ENCODE measurements at places on chromosomes 6 and 20. TPM values are rescaled to one million over a fixed set of nuclear protein-coding genes. Genes with fewer than 3 reads are reported as not detected.

ZMYND8 gene
- 9.8 TPM for total RNA-seq

KIAA0408 gene
- total RNA-seq, result 0.23 TPM

CYB5R4 gene
- 2.7 TPM for total RNA-seq

ADGB gene
- not detected for total RNA-seq

CD109 gene
- total RNA-seq, result 18.0 TPM

PDYN gene
- total RNA-seq, result not detected

OR2W1 gene
- not detected for total RNA-seq

FAM217A gene
- not detected for total RNA-seq

ARMC12 gene
- not detected for total RNA-seq

KCNB1 gene
- 0.12 TPM for total RNA-seq

TAB2 gene
- total RNA-seq, result 11.3 TPM

OR2H1 gene
- not detected for total RNA-seq

SLC25A27 gene
- total RNA-seq, result 0.75 TPM

AHI1 gene
- total RNA-seq, result 12.9 TPM

GPX6 gene
- total RNA-seq, result not detected

PPP1R16B gene
- 0.12 TPM for total RNA-seq

LY6G6F gene
- not detected for total RNA-seq

TCP1 gene
- 378 TPM for total RNA-seq

BPIFB4 gene
- total RNA-seq, result 0.23 TPM

FOXF2 gene
- total RNA-seq, result 0.08 TPM

HDGFL1 gene
- not detected for total RNA-seq

HLA-DMB gene
- total RNA-seq, result 0.08 TPM

SRSF3 gene
- 116 TPM for total RNA-seq

PDE10A gene
- 1.9 TPM for total RNA-seq

WFDC12 gene
- not detected for total RNA-seq

MMS22L gene
- 7.8 TPM for total RNA-seq

RBM12 gene
- total RNA-seq, result 15.6 TPM

C20orf173 gene
- not detected for total RNA-seq
